ENCODE measurements at places on chromosomes 2 and 18. TPM values are rescaled to one million over a fixed set of nuclear protein-coding genes. Genes with fewer than 3 reads are reported as not detected.

EVX2 gene
- not detected for polyA plus RNA-seq

TEX44 gene
- not detected for polyA plus RNA-seq

SERPINB12 gene
- not detected for polyA plus RNA-seq

CFC1 gene
- polyA plus RNA-seq: 52.6 TPM

GTF2A1L gene
- polyA plus RNA-seq: 0.68 TPM

ZEB2 gene
- 16.8 TPM for polyA plus RNA-seq

DYSF gene
- polyA plus RNA-seq: 34.6 TPM

CREG2 gene
- polyA plus RNA-seq: 4.1 TPM

NXPH2 gene
- 5.4 TPM for polyA plus RNA-seq

SCYGR2 gene
- not detected for polyA plus RNA-seq

GCA gene
- polyA plus RNA-seq: 79.8 TPM

SNRNP200 gene
- polyA plus RNA-seq: 97.1 TPM
